ENCODE measurements at places on chromosomes 2 and 18.
A peak's percentile ranks its signal among the peaks of the same experiment; 100 is the strongest.

DNA sequence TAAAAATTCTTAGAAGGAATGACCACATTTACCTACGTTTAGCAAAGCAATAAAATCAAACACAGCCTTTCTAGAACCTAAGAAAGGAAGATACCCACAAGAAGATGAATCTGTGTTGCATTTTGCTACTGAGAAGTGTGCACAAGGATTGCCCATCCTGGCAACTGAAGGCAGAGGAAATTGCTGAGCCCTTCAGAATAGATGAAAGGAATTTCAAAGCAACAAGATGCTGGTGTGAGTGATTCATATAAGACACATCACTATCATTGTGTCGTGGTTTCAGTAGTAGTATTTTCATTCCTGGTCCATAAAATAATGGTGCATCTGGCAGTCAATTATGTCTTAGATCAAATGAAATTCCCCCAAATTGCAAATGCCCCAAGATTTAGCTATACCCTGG lies 48.4 kb upstream of the ANKRD44 start:
- no peak for DNase-seq
- H3K27me3 ChIP-seq, result no peaks in the 10 kb centered on the region
- H3K4me1 ChIP-seq, result peaks cover 14% of the 10 kb centered on the region
- peaks cover 3% of the 10 kb centered on the region for H3K36me3 ChIP-seq
- no peak overlapping the region for H3K4me3 ChIP-seq

GRCh38 chr2:216670266-216671080 lies 24.9 kb downstream of the IGFBP5 start:
- peaks cover 64% of the 10 kb centered on the region for H3K27me3 ChIP-seq
- no peak for DNase-seq
- no peak overlapping the region for H3K4me3 ChIP-seq
- H3K36me3 ChIP-seq, result no peaks in the 10 kb centered on the region

- H3K4me1 ChIP-seq, result peaks cover 25% of the 10 kb centered on the region
Measured at GRCh38 chr2:196291873-196292800, 120.8 kb upstream of the STK17B start.

DNA sequence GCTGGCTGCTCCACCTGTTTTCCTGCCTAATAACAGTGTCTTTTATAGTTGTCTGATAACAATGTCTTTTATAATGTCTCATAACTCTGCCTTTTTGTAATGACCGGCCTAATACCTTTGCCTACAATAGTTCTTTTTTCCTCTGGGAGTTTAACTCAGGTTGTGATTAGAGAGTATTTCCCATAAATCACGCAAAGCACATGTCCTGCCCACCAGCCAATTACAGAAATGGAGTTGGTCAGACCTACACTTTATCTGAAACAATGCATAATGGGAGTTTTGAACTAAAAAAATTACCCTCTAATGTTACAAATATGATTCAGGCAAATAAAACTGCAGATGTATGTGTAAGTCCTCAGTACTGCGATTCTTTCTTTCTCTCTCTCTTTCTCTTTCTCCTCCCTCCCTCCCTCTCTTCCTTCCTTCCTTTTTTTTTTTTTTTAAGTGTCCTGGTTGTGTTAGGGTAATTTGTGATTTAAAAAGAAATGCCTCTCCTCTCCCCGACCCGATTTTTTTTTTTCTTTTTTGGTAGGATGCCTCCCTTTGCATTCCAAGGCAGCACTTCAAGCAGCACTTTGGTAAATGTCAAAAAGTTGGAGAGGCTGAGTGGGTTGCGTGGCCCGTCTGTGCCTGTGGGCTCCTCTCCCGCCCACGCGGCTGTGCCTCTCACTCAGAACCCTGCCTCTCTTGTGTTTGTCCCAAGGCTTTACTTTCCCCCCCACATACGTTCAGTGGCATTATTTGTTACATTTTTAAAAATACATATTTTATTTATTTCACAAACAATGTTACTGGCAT lies 147.3 kb downstream of the AGAP1 start:
- no peak overlapping the region for H3K4me3 ChIP-seq
- H3K27ac ChIP-seq, result no peak overlapping the region
- H3K27me3 ChIP-seq, result peaks cover 9% of the 10 kb centered on the region
- no peaks in the 10 kb centered on the region for H3K36me3 ChIP-seq
- no peak for DNase-seq

- H3K27me3 ChIP-seq, result no peaks in the 10 kb centered on the region
- peak overlapping the region; percentile 73 for H3K27ac ChIP-seq
- H3K36me3 ChIP-seq, result peaks cover 15% of the 10 kb centered on the region
- DNase-seq, result no peak
- no peak overlapping the region for H3K4me3 ChIP-seq
- H3K4me1 ChIP-seq, result peaks cover 34% of the 10 kb centered on the region
Measured at GRCh38 chr2:47058003-47058931, 96.8 kb downstream of the STPG4 start.

GRCh38 chr2:176096986-176097819 lies 2.4 kb upstream of the HOXD12 start:
- H3K36me3 ChIP-seq, result peaks cover 20% of the 10 kb centered on the region
- peaks cover 22% of the 10 kb centered on the region for H3K4me1 ChIP-seq

- no peaks in the 10 kb centered on the region for H3K27me3 ChIP-seq
- H3K27ac ChIP-seq, result no peak overlapping the region
- no peak overlapping the region for H3K4me3 ChIP-seq
- no peak for DNase-seq
- H3K4me1 ChIP-seq, result peaks cover 30% of the 10 kb centered on the region
- peaks cover 10% of the 10 kb centered on the region for H3K36me3 ChIP-seq
Measured at GRCh38 chr2:23788100-23788499, 138.8 kb downstream of the ATAD2B start.

GRCh38 chr2:84158605-84159004 lies 300.5 kb downstream of the SUCLG1 start:
- H3K27me3 ChIP-seq, result peaks cover 7% of the 10 kb centered on the region
- no peaks in the 10 kb centered on the region for H3K36me3 ChIP-seq
- H3K4me3 ChIP-seq, result no peak overlapping the region
- no peak overlapping the region for H3K27ac ChIP-seq
- no peaks in the 10 kb centered on the region for H3K4me1 ChIP-seq

GRCh38 chr2:236397681-236398080 lies 133.5 kb upstream of the ASB18 start:
- H3K4me3 ChIP-seq, result no peak overlapping the region
- no peaks in the 10 kb centered on the region for H3K27me3 ChIP-seq
- H3K4me1 ChIP-seq, result no peaks in the 10 kb centered on the region

GRCh38 chr18:24954341-24954740 lies 397.6 kb downstream of the ZNF521 start:
- H3K4me3 ChIP-seq, result no peak overlapping the region
- H3K36me3 ChIP-seq, result no peaks in the 10 kb centered on the region
- no peak overlapping the region for H3K27ac ChIP-seq
- DNase-seq, result no peak
- H3K27me3 ChIP-seq, result no peaks in the 10 kb centered on the region

- no peak overlapping the region for H3K27ac ChIP-seq
- no peak for DNase-seq
- peaks cover 30% of the 10 kb centered on the region for H3K27me3 ChIP-seq
Measured at GRCh38 chr2:215293879-215294278, 18.0 kb upstream of the ATIC start.

DNA sequence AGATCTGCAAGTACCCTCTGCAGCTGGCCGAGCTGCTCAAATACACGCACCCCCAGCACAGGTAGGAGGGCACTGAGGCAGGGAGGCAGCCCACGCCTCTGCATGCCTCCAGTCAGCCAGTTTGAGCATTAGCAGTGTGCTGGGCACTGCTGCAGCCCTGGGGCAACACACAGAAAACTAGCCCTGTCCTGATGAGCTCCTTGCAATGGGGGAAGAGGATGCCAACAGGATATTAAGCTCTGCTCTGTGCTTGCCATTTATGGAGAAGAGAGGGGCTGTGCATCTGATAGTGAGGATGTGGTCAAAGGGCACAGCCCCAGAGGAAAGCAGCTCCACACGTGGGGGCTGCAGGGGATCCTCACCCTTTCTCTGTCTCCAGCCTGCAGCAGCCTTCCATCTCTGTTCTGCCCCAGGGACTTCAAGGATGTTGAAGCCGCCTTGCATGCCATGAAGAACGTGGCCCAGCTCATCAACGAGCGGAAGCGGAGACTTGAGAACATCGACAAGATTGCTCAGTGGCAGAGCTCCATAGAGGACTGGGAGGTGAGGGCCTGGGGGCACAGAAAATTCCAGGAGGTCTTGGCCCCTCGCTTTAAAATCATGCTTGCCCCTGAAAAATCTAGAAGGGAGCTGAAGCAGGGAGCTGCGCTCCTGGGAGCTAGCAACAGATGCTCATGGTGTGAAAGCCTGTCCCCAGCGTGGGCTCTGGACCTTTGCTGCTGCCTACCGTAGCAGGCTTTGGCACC lies 51.7 kb downstream of the FAM168B start:
- H3K4me1 ChIP-seq, result peaks cover 46% of the 10 kb centered on the region
- H3K27ac ChIP-seq, result peak overlapping the region; percentile 83
- H3K4me3 ChIP-seq, result peak overlapping the region; percentile 91
- H3K27me3 ChIP-seq, result no peaks in the 10 kb centered on the region
- no peak for DNase-seq

DNA sequence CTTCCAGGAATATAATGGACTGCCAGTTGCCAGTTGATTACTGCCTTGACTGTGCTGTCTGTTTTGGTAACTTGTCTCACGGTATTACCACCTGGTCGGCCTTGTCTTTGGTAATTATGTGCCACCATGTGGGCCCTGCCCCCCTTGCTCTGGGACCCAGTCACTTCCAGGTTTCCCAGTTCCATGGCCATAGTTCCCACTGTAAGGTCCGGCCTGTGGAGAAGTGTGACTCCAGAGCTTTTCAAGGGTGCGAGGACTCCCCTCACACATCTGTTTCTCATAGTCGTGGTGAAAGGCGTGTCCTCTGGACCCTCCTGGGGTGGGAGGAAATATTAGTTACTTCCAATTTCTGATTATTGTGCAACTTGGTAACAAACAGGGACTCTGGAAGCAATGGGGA lies 150.5 kb downstream of the SEPTIN10 start:
- H3K4me3 ChIP-seq, result no peak overlapping the region
- no peak overlapping the region for H3K27ac ChIP-seq
- no peaks in the 10 kb centered on the region for H3K36me3 ChIP-seq

GRCh38 chr18:73688851-73689711 lies 458.6 kb downstream of the FBXO15 start:
- H3K4me1 ChIP-seq, result no peaks in the 10 kb centered on the region
- no peak for DNase-seq

GRCh38 chr2:158305501-158305900 lies 151.1 kb downstream of the CCDC148 start:
- H3K27ac ChIP-seq, result no peak overlapping the region
- H3K4me1 ChIP-seq, result no peaks in the 10 kb centered on the region
- H3K36me3 ChIP-seq, result no peaks in the 10 kb centered on the region
- DNase-seq, result no peak

DNA sequence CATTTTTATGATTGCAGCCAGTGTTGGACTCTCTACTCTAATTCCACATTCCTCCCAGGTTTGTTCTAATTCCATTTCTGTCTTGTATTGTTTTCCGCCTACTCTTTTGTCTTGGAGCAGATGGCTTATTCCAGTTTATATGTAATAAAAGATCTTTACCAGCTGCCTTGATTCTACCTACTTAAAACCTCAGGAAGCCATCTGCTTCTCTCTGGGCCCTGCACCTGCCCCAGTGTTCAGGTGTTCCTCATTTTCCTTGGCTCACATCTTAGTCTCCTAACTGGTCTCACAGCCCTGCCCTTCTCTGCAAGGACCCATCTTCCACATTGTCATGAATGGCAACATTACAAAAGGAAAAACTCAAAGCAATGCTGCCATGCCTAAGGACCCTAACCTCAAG lies 21.0 kb upstream of the IL37 start:
- H3K27me3 ChIP-seq, result no peaks in the 10 kb centered on the region
- H3K36me3 ChIP-seq, result no peaks in the 10 kb centered on the region
- peaks cover 4% of the 10 kb centered on the region for H3K4me1 ChIP-seq
- no peak overlapping the region for H3K4me3 ChIP-seq
